Mesothelial cell of epicardium (in vitro differentiated cells): ENCODE measurements at places on chromosomes 1 and 21.

DNA sequence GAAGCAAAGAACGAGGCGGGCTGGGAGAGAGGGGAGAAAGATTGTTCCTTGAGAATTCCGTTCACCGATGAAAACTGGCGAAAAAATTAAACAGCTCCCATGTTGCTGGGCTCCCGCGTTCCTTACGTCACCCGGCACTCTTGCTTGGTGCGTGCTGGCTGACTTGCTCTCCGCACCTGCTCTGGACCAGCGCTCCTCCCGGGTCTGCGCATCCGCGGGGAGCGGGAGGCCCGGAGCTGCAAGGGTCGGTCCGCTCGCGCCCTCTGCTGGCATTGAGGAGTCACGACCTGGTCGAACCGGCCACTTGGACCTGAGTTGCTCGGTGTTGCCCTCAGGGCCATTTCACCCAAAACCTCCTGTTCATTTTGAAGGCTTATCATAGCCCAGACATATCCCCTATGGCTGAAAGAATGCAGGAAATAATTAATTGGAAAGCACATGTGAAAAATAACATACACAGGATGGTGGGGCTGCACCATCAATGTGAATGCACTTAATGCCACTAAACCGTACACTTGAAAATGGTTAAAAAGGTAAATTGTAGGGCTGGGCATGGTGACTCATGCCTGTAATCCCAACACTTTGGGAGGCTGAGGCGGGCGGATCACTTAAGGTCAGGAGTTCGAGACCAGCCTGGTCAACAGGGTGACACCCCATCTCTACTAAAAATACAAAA, 98.9 kb upstream of the BACE2 start:
- DNase-seq, result peak; percentile 88

DNA sequence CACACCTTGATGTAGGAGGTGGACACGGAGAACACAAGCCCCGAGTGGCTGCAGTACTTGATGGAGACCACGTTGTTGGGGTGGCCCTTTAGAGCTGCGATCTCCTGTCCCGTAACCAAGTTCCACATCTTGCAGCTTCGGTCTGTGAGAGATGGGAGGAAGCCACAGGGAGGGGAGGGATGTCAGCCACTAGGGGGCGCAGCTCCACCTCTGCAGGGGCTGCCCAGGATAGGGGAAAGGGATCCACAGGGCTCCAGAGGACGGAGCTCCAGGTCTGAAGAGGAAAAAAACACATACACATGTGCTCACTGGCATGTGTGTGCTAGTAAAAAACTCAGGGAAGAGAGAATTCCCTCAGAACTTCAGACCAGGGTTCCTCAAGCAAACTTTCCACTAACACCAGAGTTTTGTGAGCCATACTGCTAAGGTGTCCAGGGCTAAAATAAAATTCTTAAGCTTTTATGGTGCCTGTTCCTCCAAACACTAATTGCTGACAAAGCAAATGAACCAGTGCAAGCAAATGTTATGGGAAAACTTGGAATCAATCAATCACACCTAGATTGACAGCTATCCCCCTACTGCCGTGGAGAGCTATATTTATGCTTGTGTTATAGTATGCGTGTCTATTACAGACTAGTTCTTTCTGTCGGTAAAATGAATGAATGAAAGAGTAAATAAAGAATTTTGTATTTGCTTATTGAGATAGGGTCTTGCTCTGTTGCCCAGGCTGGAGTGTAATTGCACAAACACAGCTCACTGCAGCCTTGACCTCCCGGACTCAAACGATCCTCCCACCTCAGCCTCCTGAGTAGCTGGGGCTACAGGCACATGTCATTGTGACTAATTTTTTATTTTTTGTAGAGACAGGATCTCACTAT, 43.7 kb downstream of the KIF21B start:
- DNase-seq, result no peak

GRCh38 chr1:112826217-112826944, 111.2 kb upstream of the PPM1J start:
- no peak for DNase-seq

- no peak for DNase-seq
Measured at GRCh38 chr1:15064217-15064929, 89.2 kb upstream of the TMEM51 start.

DNA sequence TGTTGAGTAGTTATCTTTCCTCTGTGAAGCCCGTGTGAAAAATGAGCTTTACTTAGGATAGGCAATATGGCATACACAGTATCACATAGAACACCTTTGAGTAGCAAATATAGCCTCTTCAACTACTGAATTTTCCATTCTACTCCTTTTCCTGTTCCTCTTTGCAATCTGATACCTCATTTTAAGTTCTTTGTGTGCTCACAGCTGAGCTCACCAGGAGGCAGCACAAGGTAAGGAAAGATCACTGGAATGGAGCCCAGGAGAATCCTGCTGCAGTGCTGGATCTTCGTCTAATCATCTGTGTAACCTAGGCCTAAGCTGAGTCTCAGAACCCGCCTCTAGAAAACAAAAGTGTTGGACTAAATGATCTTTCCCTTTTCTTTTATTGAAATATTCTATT, 171.0 kb downstream of the LRRC40 start:
- no peak for DNase-seq

- no peak for DNase-seq
Measured at GRCh38 chr1:55713516-55713915, 498.4 kb upstream of the USP24 start.

DNA sequence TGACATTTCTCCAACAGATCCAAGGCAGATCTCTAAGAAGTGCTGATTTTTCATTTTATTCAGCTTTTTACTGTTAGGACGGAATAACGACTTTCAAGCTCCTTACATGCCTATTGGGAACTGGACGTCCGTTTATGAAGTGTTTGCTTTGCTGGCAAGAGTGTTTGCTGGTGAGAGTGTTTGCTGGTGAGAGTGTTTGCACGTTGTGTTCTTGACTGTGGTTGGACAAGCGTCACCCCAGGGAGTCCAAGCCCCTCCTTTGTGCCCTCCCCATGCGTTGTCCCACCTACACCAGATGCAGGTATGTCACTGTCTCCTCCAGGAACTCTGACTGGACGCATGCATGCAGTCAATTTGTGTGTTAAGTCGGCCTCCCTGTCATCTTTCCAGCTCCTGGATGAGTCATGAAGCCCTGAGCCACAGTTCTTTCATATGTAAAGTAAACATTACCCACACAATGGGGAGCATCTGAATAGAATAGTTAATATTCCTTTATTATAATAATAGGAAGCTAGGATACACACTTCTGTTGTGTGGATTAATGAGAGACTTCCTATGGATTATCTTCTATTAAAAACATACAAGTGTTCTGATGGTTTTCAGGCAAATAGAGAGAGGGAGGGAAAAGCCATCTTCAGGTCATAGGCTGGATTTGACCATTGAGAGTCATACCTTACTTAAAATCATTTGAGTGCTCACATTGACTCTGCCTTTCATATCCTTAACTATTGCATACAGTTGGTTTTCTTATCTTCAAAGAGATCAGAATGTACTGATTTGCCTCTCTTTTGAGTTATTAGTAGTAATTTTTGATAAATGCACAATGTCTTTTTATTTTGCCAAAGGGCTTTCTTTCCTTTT, 119.2 kb downstream of the GALNT2 start:
- DNase-seq, result no peak

- no peak for DNase-seq
Measured at GRCh38 chr1:30588311-30589073, 134.9 kb downstream of the MATN1 start.

- no peak for DNase-seq
Measured at GRCh38 chr21:44890338-44890931, 16.9 kb upstream of the PTTG1IP start.

DNA sequence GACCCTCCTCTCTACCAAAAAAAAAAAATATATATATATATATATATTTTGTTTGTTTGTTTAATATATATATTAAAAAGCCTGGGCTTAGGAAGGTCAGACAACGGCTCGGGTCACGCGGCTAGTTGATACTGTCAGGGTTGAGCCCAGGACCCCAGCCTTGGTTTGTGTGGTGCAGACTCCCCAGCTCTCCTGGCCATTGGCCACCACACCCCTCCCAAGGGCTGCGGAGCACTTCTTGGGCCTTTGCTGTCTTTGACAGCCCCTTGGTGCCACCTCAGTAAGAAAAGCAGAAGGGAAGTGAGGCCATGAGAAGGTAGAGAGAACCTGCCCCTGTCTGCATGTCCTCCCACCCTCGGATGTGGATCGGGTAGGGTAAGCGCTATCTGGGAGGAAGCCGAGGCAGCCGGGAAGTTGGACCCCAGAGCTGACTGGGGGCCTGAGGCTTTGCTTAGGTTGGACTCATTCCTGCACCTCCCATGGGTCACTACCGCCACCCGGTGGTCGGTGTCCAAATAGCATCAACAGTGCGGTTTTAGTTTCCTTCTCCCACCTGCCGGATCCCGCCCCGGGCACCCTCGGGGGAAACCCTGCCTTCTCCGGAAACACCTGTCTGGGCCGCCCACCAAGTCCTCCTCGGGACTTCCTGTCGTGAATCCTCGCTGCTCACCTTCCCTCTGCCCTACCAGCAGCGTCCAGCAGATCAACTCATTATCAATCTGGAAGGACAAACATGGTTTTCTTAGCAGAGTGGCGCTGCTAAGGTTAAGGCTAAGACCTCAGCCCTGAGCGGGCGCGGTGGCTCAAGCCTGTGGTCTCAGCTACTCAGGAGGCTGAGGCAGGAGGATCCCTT, 29.8 kb upstream of the GNPAT start:
- peak; percentile 96 for DNase-seq

DNA sequence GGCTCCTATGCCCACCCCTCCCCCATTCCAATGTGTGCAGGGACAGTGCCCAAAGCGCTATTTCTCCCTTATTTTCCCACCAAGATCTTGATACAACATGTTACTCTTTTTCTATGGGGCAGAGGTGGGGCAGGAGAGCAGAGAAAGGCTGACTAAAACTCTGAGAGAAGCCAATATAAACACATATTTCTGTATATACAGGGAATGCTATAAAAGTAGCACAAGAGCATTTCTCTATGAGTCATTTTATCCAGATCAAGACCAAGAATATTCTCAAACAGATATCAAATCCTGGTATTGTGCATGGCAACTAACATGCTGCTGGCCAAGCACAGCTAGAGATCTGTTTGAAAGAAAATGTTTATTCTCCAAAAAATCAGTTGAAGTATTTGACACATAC, 7.3 kb downstream of the WDR26 start:
- DNase-seq, result no peak

- no peak for DNase-seq
Measured at GRCh38 chr1:169928438-169929209, 34.9 kb upstream of the SCYL3 start.

DNA sequence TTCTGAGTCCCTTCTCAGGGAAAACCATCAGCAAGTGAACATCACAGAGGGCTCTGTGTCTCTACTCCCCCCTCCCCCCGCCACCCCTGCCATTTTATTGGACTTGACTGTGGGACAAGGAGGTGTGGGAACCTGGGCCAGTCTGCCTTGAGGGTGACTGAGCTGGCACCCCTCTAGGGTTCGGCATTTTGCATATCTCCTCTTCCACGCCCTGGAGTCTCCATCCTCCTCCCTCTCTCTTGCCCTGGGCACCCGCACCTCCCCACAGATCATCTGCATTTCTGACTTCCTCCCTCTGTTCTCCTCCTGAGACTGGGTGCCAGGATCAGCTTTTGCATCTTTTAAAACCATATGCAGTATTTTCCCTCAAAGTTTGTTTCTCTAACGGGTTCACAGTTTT, 107.1 kb upstream of the ERRFI1 start:
- DNase-seq, result no peak

GRCh38 chr1:2928366-2929325, 92.6 kb upstream of the ACTRT2 start:
- DNase-seq, result no peak

DNA sequence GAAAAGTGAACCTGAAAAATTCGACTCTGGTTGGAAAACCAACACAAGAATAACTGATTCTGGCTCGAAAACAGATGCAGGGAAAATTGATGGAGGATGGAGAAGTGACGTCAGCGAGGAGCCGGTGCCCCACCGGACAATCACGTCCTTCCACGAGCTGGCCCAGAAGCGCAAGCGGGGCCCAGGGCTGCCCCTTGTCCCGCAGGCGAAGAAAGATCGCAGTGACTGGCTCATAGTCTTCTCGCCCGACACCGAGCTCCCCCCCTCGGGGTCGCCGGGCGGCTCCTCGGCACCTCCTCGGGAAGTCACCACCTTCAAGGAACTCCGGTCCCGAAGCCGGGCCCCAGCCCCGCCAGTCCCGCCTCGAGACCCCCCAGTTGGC, 1.9 kb downstream of the RUSC1 start:
- peak; percentile 57 for DNase-seq

- DNase-seq, result no peak
Measured at GRCh38 chr1:50700621-50701020, 259.4 kb downstream of the FAF1 start.

DNA sequence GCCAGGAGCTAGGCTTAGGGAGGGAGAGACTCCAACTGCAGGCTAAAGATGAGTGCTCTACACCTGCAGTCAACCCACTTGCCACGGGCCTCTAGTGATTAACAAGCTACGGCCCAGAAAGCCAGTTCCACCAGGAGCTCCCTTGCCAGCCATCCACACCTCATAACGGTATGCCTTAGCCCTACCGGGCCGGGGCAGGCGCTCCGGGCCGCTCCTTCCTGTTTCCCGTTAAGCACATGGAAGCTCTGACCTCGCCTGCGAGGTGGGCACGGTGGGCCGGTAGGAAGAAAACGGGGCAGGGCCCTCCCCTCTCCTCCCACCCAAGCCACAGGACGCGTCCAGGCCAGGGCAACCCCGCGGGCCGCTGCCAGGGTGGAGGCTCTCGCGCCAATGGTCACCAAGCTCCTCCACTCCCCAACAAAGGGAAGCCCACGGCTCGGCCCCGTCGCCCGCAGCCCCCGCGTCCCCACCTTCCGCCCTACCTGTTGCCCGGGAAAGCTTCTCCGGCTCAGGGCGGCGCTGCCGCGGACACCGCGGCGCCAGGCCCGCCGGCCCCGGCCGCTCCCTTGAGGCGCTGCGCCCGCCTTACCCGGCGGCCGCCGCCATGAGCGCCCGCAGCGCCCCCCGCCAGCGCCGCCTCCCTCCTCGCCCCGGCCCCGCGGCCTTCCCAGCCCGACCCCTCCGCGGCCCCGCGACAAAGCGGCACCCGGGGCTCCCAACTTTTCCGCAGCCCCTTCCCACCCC, 627 bp downstream of the CERS2 start:
- DNase-seq, result no peak
